ENCODE measurements at places on chromosomes 6 and 20.

DNA sequence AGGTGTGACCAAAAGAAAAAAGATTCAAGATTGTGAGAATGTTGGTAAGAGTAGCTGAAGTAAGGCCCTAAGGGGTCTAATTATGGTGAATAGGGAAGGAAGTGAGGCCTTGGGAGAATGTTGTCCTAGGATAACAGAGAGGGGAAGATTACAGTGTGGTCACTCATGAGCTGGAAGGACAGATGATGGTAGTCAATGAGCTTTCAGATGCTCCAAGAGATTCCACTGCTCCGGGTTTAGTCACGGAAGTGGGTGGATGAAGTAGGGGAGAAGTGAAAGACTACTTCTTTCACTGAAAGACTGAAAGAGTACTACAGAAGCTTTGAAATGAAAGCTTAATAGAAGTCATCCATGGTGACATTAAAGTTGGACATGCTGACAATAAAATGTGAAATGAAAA, 108.5 kb downstream of the MMS22L start:
- no peak for DNase-seq

DNA sequence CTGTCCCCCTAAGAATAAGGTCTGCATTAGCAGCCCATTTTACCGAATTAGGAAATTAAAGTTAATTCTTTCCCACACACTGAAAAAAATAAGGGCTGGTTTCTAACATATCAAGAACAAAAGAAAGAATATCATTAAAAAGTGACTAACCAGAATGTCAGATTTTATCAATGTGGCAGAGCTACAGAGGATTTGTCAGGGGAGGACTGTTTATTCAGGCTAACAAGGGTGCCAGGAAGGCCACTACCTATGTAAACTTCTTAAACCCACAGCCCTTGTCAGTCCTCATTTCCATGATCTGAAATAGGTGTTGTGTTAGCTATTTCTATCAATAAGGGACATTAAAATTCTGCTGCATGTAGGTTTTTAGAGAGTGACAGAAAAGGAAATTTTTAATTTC, 76.4 kb downstream of the BACH2 start:
- no peak for DNase-seq

DNA sequence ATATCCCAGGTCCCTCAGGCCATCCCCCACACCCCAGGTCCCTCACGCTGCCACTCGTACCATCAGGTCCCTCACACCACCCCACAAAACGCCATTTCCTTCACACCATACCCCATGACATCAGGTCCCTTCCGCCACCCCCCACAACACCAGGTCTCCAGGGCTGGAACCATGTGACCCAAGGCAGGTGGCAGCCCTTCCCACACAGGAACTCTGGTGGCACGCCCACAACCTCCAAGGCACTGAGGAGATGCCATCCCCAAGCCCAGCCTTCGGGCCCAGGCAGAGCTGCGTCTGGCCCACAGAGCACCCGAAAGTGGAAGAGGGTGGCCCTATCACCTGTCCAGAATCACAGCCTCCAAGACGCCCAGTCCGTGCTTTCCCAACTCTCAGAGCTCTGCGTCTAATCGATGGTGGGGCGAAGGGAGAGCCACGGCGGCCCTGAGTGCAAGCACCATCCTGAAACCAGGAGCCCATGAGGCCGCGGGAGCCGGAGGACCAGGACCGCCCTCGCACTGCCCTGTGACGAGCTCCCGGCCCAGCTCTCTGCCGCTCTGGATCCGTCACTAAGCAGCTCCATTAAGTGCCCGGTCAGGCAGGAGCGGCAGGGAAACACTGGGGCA, 12.7 kb downstream of the TAF4 start:
- DNase-seq: no peak

- DNase-seq: no peak
These were observed 1.6 kb upstream of the ADRM1 start for GRCh38 chr20:62301111-62301668.

- DNase-seq: no peak
These were observed 81.0 kb upstream of the LTV1 start for GRCh38 chr6:143762126-143762525.

- no peak for DNase-seq
These were observed 59.4 kb upstream of the PTGIS start for GRCh38 chr20:49627329-49627761.

GRCh38 chr20:55953201-55953600, 52.1 kb downstream of the CBLN4 start:
- no peak for DNase-seq

- no peak for DNase-seq
These were observed at the start of gene RAMACL for GRCh38 chr6:166586424-166587156. TSS of gene RAMACL (minus strand) at chr6:166586678. CDS start at chr6:166586477, 201 bp downstream.

GRCh38 chr6:112457886-112458285, 110.8 kb downstream of the RFPL4B start:
- DNase-seq: no peak

GRCh38 chr20:48275286-48276020, 490.2 kb upstream of the SULF2 start:
- DNase-seq: no peak

DNA sequence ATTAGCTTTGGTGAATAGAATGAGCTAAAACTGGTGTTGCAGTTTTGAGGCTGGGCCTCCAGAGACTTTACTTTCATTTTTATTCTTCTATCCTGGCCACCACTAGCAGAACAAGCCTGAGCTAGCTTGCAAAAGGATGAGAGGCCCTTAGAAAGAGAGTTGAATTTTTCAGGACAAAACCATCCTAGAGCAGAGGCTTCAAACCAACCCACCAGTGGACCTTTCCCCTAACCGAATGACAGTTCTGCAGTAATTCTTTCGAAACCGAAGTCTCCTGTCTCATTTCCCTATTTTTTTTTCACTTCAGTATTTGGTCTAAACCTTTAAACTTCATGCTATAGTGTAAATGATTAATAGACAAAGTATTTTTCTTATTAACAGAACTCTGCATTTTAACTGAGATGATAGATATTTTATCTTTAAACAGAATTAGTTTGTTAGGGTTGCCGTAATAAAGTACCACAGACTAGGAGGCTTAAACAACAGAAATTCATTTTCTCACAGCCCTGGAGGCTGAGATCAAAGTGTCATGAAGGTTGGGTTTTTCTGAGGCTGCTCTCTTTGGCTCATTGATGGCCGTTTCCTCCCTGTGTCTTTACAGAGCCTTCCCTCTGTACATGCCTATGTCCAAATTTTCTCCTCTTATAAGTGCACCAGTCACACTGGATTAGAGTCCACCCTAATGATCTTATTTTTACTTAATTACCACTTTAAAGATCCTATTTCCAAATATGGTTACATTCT, 80.6 kb upstream of the PAK5 start:
- DNase-seq: no peak

DNA sequence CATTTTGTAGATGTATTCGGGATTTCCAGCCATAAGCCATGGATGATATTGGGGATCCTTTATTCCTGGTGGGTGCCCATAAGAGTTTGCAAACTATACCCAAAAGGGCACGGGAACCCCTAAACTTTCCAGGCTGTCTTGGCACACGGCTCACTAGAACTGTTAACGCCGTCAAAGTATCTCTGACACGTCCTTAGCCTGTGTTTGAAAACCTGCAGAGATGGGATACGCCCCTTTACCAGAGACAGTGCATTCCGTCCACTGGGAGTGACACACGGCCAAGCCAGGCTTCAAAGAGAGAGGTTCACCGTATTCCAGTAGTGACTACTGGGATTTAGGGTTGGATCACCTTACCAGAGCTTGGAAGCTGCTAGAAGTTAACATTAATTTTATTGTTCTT, 95.0 kb downstream of the THBS2 start:
- no peak for DNase-seq

DNA sequence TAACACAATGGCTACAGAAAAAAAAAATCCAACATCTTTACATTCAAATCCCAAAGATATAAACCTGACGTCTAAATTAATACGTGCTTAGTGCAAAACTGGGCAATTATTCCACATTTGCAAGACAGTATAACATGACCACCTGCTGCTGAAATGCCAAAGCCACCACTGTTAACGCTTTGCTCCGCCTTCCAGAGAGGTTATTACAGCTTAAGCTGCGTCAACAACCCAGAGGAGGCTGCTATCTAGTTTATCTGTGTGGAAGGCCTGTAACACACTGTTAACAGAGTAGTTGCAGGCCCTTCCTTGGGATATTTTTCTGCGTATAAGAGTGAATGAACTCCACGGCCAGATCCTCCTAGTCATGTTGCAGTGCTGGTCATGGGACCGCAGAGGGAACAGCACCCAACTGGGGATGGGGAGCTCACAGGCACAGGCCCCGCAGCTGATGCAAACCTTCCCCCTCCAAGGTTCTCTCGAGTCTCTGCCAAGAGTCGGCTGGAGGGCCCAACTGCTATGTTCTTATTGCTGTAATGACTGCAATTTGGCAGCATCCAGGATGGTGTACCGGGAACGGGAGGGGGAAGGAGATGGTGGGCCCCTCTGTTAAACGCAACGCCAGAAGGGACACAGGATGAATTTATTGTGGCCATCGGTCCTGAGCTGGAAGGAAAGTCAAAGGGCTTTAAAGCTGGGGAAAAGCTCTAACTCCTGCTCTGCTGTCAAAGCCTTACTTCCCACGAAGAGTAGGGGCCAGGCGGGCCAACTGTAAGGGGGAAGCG, 993 bp upstream of the NCOA7 start:
- peak; percentile 41 for DNase-seq

GRCh38 chr6:154070657-154071056, 31.6 kb downstream of the OPRM1 start:
- DNase-seq: no peak

DNA sequence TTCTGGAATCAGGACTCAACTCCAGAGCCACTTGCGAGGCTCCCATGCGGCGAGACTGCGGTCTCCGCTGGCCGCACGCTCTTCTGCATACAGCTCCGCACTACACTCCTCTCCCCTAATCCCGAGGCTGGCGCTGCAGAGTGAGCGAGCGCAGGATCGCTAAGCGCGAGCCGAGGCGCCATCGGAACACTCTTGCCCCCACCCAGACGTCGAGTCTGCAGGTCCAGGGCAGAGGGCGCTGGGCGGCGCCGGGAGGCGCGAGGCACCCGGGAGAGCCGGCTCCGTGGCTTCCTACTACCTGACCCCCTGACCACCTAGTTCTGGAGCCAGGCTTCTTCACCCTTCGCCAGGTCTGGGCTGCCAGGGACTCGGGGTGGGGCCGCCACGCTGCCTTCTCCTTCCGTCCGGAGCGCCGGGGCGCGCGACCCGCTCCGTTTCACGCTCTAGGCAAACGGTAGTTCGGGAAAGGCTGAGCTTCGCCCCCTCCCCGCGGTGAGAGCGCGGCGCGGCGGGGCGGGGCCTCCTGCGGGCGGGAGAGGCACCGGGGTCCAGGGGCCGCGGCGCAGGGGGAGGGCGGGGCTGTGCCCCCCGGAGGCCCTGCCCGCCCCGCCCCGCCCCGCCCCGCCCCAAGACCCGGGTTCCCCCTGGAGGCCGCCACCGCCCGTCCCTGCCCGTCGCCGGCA, 5.4 kb upstream of the TUBB2A start:
- peak; percentile 48 for DNase-seq

DNA sequence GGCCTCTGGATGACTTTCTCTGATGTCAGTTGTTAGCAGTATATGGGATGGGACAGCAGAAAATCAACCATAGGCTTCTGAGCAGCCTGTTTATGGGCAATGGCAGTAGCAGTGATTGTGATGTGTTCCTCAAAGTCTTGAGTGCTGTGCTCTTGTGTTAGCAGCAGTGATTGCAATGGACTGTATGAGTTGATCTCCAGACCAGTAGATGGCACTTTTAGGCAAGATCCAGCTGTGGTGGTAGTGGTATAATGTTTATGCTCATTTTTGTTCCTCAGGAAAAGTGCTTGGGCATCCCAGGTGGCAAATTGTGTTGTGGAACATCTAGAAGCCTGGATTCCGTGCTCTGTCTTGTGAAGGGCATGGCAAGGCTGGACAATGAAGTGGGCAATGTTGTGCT, 181.6 kb upstream of the SYNCRIP start:
- no peak for DNase-seq

- DNase-seq: no peak
These were observed 87.6 kb upstream of the KCNQ5 start for GRCh38 chr6:72534236-72534635.

GRCh38 chr6:12058172-12058961, 46.3 kb downstream of the HIVEP1 start:
- no peak for DNase-seq
